ENCODE measurements at places on chromosomes 5 and 9. TPM values are rescaled to one million over a fixed set of nuclear protein-coding genes. Genes with fewer than 3 reads are reported as not detected.

Gene PCDHB7
- 1.7 TPM for total RNA-seq

Gene F2RL2
- 2.4 TPM for total RNA-seq

Gene THBS4
- total RNA-seq = 82.8 TPM

Gene FAM193B
- 29.7 TPM for total RNA-seq

Gene ZNF454
- 2.3 TPM for total RNA-seq

Gene MEF2C
- 23.1 TPM for total RNA-seq

DNA sequence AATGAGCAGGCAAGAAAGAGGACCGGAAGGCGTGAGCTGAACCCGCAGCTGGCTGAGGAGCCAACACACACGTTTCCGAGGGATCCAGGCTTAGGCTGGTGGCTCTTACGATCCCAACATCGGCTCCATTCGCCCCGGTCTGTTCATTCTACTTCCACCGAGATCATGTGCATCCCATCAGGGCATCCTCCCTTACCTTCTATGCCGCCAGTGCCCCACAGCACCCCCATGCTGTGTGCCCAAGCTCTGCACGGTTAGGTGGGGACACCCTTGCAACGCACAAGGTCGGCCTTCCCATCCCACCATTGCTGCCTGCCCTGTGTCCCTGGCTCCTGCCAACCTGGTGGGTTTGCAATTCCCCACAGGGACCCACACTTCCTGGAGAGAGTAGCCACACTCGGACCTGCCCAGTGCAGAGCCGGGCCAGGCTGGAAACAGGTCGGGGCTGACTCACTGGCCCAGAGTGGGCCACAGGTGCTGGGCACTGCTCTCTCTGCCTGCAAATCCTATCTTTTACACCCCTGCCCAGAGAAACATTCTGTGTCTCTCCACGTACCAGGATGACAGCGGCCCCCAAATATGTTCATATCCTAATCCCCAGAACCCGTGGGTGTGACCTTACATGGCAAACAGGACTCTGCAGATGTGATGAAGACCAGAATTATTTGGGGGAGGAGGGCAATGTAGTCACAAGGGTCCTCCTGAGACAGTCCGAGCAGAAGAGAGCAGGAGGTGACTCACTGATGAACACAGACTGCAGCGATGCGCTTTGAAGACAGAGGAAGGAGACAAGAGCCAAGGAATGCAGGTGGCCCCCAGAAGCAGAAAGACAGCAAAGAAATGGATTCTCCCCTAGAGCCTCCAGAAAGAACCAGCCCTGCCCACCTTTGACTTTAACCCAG lies 182.2 kb downstream of the AUH start:
- ATAC-seq = no peak

DNA sequence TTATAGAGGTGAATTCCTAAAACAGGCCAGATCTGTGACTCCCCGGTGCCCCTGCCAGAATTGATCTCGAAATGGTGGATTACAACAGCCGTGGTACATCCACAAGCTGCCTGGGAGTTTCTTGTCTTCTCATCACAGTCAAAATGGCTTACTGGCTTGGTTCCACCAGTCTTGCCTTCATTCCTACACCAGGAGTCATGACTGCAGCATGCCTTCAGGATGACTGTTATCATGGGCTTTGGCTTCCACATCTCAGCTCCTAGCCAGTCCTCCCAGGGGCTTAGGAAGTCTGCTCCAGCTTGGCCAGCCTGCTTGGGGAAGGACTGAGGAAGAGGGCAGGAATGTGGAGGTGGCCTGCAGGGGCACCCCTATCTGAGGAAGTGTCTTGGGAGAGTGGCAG lies 132.9 kb upstream of the NR3C1 start:
- ATAC-seq = peak; percentile 74

- ATAC-seq = no peak
Observed at GRCh38 chr5:37722236-37723161, 117.3 kb downstream of the GDNF start.

- ATAC-seq = no peak
Observed at GRCh38 chr5:22736443-22737003, 116.6 kb downstream of the CDH12 start.

DNA sequence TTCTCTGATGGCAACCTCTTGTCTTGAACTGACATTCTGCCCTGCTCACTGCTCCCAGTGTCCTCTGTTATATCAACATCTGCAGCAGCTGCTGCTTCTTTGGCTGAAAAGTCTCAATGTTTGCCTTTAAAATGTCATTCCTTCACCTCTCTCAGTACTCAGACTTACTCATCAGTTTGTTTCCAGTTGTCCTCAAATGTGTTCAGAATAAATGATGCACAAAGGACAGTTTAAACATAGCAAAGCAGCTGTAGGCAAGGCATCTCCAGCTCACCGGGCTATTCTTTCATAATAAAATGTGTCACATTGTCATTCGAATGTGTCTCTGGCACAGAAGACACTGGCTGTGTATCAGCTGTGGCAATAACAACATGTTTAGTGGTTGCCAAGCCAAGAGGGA lies 590.9 kb upstream of the ZNF608 start:
- ATAC-seq = no peak

- ATAC-seq = no peak
Observed at GRCh38 chr9:35976726-35977125, 18.8 kb upstream of the OR2S2 start.

DNA sequence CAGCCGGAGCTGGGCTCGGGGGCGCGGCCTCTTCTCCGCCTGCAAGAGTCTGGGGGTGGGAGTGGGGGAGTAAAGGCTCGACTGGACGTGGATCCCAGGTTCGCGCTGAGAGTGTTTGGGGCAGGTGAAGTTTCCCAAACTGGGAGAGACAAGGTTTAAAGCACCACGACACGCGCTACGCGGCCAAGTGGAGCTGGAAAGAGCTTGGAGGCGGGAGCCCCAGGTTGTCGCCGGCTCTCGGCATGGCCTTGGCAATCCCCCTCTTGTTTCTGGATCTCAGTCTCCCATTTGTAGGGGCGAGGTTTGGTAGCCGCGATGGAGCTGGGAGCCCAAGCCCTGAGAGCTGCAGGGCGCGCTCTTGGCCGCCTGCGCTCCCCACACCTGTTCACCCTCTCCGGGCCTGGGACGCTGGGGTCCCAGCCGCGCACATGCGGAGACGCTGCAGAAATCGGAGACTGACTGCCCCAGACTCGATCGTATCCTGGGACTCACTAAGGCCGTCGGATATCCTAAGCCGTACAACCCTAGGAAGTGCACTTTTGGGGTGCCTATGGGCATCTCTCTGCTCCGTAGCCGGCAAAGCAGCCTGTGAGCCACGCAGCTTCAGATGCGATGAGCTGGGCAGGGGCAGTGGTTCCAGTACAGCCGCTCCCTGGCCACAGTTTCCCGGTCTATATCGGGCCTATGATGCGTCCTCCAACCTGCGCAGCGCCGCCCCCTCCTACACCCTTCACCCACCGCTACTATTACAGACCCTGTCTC lies 937 bp downstream of the TMOD1 start:
- no peak for ATAC-seq

- no peak for ATAC-seq
Observed at GRCh38 chr5:151504006-151504405, 56.6 kb downstream of the SLC36A1 start.

DNA sequence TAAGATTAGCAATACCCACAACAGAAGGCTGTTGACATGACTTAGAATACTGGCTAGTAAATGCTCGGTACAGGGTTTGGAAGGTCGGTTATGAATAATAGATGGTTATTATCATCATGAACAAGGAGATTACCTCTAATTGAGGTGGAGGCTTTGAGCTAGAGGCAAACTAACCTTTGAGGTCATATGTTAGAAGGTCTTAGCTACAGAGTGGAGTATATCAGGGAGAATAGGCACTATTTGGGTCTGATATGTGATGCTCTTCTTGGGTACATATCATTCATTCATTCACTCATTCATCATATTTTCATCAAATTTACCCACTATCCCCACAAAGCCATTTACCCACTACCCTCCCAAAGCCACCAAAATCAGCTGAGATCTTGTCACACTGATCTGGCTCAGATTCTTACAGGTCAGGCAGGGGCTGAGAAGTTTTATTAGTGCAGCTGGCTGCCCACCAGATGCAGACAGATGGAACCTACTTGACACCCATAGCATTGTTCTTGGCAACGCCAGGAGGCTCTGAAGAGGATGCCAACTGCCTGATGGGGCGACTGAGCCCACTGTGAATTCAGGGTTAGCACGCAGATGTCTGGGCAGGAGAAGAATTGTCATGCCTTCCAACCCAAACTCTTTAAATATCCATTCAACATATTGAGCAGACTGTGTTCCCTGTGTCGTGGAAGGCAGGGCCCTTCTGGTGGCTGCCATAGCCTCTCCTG lies 90.2 kb upstream of the SH3PXD2B start:
- no peak for ATAC-seq

DNA sequence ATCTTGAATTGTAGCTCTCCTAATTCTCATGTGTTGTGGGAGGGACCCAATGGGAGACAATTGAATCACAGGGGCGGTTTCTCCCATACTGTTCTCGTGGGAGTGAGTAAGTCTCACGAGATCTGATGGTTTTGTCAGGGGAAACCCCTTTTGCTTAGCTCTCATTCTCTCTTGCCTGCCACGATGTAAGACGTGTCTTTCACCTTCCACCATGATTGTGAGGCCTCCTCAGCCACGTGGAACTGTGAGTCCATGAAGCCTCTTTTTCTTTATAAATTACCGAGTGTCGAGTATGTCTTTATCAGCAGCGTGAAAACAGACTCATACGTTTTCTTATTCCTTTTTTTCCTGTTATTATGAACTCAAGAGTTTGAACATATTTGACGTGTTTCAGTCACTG lies 39.1 kb downstream of the RETREG1 start:
- no peak for ATAC-seq

DNA sequence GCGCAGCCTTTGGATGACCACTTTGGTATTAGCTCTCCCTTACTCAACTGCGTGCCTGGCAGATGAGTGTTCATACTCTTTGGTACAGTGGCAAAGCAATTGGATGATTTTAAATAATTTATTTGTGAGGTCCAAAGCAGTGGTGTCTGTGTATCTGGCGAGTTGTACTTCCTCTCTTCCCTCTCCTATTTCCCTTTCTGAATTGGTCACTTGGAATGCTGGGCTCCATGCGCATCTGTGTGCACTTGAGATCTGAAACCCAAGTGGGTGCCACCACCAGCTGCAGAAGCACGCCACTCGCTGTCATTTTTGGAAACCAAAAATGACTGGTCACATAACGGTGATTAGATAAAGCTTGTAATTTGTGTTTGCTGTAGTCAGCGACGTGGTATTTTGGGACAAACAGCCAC lies 386.0 kb upstream of the KLF4 start:
- ATAC-seq = no peak

Data from gastroesophageal sphincter (tissue), 4 donors.